Fibroblast of pulmonary artery (primary cell): ENCODE measurements at places on chromosomes 4 and X.

DNA sequence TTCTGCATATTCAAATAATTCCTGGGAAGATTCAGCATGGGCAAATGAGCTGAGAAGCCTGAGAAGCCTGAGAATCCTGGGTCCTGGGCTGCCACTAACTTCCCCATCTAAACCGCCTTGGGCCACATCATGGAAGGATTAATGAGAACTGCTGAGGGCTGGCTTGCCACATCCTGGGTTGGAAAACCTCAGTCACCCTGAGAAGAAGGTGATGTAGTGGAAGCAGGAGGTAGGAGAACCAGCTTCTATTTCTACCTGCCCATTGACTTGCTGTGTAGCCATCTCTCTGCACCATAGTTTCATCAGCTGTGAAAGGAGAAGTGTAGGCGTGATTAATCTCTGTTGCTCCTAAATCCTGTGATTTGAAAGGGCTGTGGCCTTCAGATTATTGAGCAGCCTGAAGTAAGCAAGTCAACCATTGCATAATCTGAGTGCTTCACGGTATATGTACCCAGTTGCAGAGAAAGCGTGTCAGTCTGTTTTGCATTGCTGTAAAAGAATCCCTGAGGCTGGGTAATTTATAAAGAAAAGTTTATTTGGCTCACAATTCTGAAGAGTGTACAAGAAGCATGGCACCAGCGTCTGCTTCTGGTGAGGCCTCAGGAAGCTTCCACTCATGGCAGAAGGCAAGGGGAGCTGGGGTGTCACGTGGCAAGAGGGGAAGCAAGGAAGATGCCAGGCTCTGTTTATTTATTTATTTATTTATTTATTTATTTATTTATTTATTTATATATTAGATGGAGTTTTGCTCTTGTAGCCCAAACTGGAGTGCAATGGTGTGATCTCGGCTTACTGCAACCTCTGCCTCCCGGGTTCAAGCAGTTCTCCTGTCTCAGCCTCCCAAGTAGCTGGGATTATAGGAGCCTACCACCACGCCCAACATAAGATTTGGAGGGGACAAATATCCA lies 140.9 kb upstream of the ATP6AP2 start:
- no peak for DNase-seq

DNA sequence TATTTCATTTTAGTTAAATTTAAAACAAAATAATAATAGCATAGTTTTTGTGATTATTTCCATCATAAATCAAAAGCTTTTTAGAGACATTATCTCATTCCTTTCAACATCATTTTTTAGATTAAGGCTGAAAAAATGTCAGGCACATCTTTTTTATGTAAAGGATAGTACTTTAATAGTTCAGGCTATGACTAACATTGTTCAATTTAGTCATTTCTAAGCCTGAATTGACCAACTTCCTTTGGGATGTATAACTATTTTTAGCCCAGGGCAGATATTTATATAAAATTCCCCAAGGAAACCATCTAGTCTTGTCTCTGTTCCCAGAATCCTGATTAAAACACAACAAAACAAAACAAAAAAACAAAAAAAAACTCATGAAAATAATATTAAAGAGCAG lies 145.6 kb upstream of the PCDH18 start:
- peak; percentile 85 for DNase-seq

GRCh38 chrX:123960956-123961267 lies 594 bp upstream of the STAG2 start:
- DNase-seq = no peak

DNA sequence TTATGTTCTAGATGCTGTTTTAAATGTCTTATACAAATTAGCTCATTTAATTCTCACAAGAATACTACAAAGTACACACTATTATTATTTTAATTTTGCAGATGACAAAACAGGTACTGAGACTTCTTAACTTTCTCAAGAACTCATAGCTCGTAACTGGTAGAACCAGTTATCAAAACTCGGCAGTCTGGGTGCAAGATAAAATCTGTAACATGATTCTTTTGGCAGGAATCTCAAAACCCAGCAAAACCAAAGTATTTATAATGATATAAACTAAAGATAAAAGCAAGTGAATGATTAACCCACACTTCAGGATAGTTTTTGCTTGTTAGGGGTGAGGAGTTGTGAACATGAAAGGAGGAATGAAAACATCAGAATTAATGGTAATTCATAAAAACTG lies 27.6 kb downstream of the CLNK start:
- DNase-seq = no peak

- DNase-seq = peak; percentile 99
These were observed 640.6 kb downstream of the PCDH7 start for GRCh38 chr4:31360786-31361185.

GRCh38 chr4:149523039-149523438 lies 292.6 kb downstream of the IQCM start:
- no peak for DNase-seq

DNA sequence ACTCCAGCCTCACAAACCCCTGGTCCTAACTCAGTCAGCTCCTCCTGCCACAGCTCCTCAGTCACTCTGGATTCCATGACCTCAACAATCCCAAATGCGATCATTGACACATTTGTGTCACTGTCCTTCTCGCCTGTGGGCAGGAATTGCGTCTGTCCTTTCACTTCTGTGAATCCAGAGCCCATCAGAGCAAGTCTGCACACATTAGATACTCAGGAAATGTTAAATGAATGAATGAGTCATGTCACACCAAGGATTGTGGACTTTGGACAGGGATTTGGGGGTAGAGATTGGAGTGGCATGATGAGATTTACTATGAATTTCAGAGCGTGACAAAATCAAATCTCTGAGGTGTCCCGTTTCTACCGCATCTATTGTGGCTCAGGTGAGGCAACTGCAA lies 11.8 kb upstream of the CLDN24 start:
- DNase-seq = no peak

- DNase-seq = peak; percentile 79
These were observed 32.9 kb upstream of the PDGFC start for GRCh38 chr4:157004279-157005161.

GRCh38 chr4:72893354-72894066 lies 176.0 kb downstream of the COX18 start:
- DNase-seq = no peak

GRCh38 chr4:1323635-1324442 lies 23.2 kb upstream of the UVSSA start:
- peak; percentile 73 for DNase-seq
